ENCODE measurements at places on chromosomes 1 and 21.

- DNase-seq: no peak
Measured at GRCh38 chr1:238658763-238659162, 727.6 kb upstream of the CHRM3 start.

DNA sequence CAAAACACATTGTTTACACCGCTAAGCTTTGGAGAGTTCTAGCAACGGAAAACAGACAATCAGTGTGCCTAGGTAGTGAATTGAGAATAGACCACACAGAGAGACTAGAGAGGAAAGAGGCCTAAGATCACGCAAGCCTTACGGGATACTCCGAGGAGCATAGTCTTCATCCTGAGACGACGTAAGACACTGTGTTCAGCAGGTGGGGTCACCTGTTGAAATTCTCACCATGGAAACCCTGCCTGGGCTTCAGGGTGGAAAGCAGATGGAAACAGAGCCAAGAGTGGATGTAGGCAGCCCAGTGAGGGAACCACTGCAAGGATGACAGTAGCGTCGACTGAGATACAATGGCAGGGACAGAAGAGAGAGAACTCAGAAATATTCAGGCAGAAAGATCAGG is 40.2 kb downstream of the COA6 start:
- DNase-seq: no peak

DNA sequence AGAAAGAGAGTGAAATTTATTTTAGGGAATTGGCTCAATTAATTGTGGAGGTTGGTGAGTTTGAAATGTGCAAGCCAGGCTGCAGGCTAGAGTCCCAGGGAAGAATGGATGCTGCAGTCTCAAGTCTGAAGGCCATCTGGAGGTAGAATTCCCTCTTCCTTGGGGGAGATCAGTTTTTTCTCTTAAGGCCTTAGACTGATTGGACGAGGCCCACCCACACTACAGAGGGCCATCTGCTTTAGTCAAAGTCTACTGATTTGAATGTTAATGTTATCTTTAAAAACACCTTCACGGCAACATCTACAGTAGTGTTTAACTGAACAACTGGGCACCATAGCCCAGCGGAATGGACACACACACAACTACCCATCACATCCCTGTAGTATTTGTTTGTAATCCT is 245.9 kb upstream of the IRF2BP2 start:
- no peak for DNase-seq

GRCh38 chr1:156717351-156717750 is 10.9 kb upstream of the METTL25B start:
- DNase-seq: no peak

GRCh38 chr1:67642629-67643028 is 42.4 kb upstream of the GADD45A start:
- no peak for DNase-seq

GRCh38 chr1:67355745-67356424 is 48.2 kb downstream of the IL12RB2 start:
- DNase-seq: no peak

- DNase-seq: no peak
Measured at GRCh38 chr1:115613767-115614166, 28.0 kb upstream of the VANGL1 start.

- DNase-seq: no peak
Measured at GRCh38 chr1:4301007-4301406, 353.4 kb upstream of the AJAP1 start.

All from CD4-positive, alpha-beta T cell treated with Interleukin-4 for 4 hours (primary cell).